ENCODE measurements at places on chromosomes 6 and 20. TPM values are rescaled to one million over a fixed set of nuclear protein-coding genes. Genes with fewer than 3 reads are reported as not detected.

DNA sequence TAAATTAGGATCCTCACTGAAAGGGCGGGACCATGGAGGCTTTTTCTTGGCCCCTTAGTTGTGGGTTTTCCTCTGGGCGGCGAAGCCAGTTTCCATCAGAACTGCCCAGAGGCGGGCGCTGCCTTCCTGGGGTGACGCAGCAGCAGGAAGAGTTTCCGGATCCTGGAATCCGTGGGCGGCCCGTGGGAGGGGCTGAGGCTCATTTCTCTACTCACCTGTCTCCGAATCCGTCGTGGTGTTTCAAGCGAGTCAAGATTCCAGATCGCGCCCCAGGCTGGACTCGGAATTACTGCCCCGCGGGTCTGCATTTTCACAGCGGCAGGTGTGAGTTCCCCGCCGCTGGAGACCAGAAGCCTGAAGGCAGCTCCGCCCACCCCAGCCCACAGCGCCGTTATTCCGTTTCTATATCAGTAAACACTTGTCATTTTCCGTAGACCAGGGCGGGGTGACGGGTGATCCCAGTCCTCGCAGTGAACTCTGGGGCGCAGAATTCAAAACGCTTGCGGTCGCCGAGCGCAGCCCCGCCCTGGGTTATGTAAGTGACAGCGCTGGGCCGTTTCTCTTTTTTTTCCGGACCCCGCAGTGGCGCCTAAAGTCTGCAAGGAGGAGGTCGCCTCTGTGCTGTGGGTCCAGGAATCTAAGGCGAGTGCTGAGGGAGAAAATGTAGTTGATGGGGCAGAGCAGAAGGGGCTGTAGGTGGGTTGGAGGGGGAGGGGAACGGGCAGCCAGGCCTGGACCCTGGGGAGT is 27.2 kb upstream of the POU5F1 start:
- peak; percentile 96 for DNase-seq

GRCh38 chr20:32115211-32115767 is 5.8 kb downstream of the TM9SF4 start:
- DNase-seq: no peak

DNA sequence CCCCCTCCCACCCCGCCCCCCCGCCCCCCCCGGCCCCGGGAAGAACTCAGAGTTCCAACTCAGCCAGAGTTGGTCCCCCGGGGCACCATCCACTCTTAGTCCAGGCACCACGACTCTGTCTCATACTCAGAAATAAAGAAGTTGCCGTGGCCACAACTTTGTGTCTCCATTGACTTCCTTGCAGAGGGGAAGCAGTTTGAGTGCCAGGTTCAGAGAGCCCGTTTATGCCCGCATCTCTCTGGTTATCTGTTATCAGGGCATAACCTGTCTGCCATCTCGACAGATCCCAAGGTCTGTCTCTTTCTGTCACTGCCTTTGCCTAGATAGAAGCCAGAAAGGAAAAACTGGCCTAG is 605 bp downstream of the CDC5L start:
- DNase-seq: no peak

- DNase-seq: no peak
Measured at GRCh38 chr6:31869343-31869742, 6.7 kb upstream of the NEU1 start.

- no peak for DNase-seq
Measured at GRCh38 chr6:24893342-24893850, 42.4 kb downstream of the RIPOR2 start.

Gene PRSS35
- total RNA-seq: not detected

Gene CRISP2
- not detected for total RNA-seq

Gene GMPR
- 2.3 TPM for total RNA-seq

Gene PPIL6
- total RNA-seq: 0.58 TPM

GRCh38 chr6:68919537-68919936 is 284.5 kb downstream of the ADGRB3 start:
- no peak for DNase-seq

DNA sequence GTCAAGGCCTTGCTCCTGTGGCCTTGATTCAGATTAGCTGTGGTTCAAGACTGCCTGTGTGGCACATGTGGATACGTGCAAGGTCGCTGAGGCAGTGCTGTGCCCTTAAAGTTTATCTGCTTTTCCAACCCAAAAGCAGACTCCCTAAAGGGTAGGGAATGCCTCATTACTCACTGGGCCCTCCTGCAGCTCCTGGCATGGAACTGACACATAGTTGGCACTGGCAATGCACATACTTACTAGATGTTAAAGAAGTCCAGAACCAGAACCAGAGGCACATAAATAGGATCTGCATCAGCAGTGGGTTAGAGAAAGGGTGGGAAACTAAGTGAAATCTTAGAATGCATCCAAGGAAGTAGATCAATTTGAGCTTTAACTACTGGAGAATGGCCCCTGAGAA is 90.6 kb upstream of the MLN start:
- no peak for DNase-seq

DNA sequence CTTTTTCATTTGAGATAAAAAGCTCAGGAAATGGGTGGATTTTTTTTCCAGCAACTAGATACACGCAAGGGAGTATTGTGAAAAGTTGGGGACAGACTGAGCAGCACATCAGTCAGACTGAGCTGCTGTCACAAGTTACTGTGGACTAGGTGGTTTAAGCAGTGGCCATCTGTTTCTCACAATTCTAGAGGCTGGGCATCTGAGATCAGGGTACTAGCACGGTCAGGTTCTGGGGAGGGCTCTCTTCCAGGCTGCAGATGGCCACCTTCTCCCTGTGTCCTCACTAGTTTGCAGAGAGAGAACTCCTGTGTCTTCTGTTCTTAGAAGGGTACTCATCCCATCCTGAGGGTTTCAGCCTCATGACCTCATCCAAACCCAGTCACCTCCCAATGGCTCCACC is 178.3 kb downstream of the SYNDIG1 start:
- no peak for DNase-seq

- no peak for DNase-seq
Measured at GRCh38 chr6:18206591-18206990, 51.4 kb downstream of the KDM1B start.

GRCh38 chr6:108337721-108338120 is 42.9 kb downstream of the AFG1L start:
- no peak for DNase-seq

- DNase-seq: no peak
Measured at GRCh38 chr6:47132724-47133123, 90.6 kb upstream of the ADGRF1 start.

Gene HLA-DPA1
- 103 TPM for total RNA-seq

GRCh38 chr20:17635332-17636244 is 46.5 kb downstream of the RRBP1 start:
- no peak for DNase-seq

Gene PRICKLE4
- total RNA-seq: 4.7 TPM

- no peak for DNase-seq
Measured at GRCh38 chr6:12483712-12484111, 193.6 kb downstream of the EDN1 start.

Measured in left colon (tissue), 2 donors.